ENCODE measurements at places on chromosomes 1 and 21. TPM values are rescaled to one million over a fixed set of nuclear protein-coding genes. Genes with fewer than 3 reads are reported as not detected.

The NUF2 gene
- 5.8 TPM for total RNA-seq

GRCh38 chr1:91015794-91016550 lies 5.9 kb downstream of the ZNF644 start:
- no peak for DNase-seq

GRCh38 chr21:33205476-33205875 lies 24.3 kb upstream of the IFNAR2 start:
- DNase-seq: no peak

- no peak for DNase-seq
These were observed 3.0 kb upstream of the TSPAN1 start for GRCh38 chr1:46171871-46172270.

All from glutamatergic neuron (in vitro differentiated cells).